ENCODE measurements at places on chromosomes 7 and 10. TPM values are rescaled to one million over a fixed set of nuclear protein-coding genes. Genes with fewer than 3 reads are reported as not detected.

LRRC72 gene
- not detected for total RNA-seq

ARL5B gene
- total RNA-seq, result 14.6 TPM

RASSF4 gene
- 6.2 TPM for total RNA-seq

PILRB gene
- total RNA-seq, result 7.8 TPM

ALKBH4 gene
- total RNA-seq, result 10.1 TPM

PLEKHS1 gene
- not detected for total RNA-seq

SEPTIN14 gene
- not detected for total RNA-seq

EN2 gene
- not detected for total RNA-seq

All from smooth muscle cell of the pulmonary artery (primary cell).